ENCODE measurements at places on chromosomes 2 and 18. TPM values are rescaled to one million over a fixed set of nuclear protein-coding genes. Genes with fewer than 3 reads are reported as not detected.

SLC4A3 gene
- not detected for total RNA-seq

PARD3B gene
- total RNA-seq = 1.0 TPM

MAP3K20 gene
- 14.9 TPM for total RNA-seq

FAM237A gene
- total RNA-seq = not detected

ANKRD62 gene
- total RNA-seq = not detected

UGT1A5 gene
- total RNA-seq = not detected

KCNG2 gene
- not detected for total RNA-seq

MYO7B gene
- 5.2 TPM for total RNA-seq

CRYGC gene
- not detected for total RNA-seq

DES gene
- total RNA-seq = not detected

DNA sequence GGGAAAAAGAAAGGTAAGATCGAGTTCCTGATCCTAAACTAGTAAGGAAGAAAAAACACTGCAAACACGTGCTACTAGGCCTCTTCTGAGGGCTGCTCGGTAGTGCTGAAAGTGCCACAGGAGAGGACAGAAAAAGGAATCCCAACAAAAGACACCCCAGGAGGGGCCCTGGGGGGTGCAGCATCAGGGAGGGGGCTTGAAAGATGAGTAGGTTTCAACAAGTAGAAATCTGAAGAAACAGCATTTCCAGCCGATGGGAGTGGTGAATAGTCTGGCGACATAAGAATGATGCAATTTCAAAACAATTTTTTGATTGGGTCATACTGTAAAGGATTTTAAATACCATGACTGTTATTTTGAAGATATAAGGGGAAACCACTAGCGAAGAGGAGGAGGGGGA lies 98.6 kb downstream of the NOL10 start:
- H3K36me3 ChIP-seq = peaks cover 24% of the 10 kb centered on the region
- H3K4me1 ChIP-seq = peaks cover 3% of the 10 kb centered on the region
- H3K4me3 ChIP-seq = no peak overlapping the region
- no peaks in the 10 kb centered on the region for H3K27me3 ChIP-seq

DNA sequence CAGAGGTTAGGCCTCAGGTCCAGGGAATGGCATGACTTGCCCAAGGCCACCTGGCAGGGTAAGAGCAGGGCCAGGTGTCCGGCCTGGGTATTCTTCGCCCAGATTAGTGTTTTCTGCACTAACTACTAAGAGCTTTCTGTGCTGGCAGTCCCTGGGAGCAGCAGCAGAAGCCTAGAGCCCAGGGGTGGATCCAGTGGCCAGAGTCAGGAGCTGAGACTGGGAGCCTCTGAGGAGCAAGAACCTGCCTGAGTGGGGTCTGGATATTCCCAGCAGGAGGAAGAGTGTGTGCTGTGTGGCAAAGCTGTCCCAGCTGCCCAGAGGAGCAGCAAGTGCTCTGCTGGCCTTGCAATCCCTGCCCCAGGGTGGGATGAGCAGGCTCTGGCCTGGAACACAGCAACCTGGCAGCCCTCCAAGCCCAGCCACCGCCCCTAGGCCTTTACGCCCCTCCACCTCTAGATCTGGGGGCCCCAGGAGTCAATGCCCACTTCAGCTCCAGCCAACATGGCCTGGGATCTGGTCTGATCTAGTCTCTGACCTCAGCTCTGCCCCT lies 30.7 kb upstream of the GPAT2 start:
- H3K27ac ChIP-seq = no peak overlapping the region
- H3K4me1 ChIP-seq = peaks cover 2% of the 10 kb centered on the region
- H3K36me3 ChIP-seq = no peaks in the 10 kb centered on the region
- H3K4me3 ChIP-seq = no peak overlapping the region

DNA sequence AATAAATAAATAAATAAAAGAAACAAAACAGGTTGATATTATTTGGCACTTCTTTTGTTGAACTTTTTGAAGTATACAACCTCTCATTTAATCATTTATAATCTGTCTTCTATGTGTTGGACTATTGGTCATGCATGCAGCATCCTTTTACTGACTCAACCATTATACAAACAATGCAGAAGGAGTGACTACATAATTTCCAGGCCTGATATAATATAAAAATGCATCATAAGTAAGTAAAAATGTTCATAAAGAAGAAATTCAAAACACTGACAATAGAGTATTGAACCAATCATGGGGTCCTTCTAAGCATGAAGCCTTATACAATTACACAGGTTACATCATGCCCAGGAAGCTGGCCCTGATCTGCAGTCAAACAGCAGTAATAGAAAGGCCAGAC lies 141.5 kb upstream of the FN1 start:
- H3K4me3 ChIP-seq = no peak overlapping the region
- no peak for DNase-seq
- H3K4me1 ChIP-seq = no peaks in the 10 kb centered on the region
- H3K27ac ChIP-seq = no peak overlapping the region
- no peaks in the 10 kb centered on the region for H3K27me3 ChIP-seq

DNA sequence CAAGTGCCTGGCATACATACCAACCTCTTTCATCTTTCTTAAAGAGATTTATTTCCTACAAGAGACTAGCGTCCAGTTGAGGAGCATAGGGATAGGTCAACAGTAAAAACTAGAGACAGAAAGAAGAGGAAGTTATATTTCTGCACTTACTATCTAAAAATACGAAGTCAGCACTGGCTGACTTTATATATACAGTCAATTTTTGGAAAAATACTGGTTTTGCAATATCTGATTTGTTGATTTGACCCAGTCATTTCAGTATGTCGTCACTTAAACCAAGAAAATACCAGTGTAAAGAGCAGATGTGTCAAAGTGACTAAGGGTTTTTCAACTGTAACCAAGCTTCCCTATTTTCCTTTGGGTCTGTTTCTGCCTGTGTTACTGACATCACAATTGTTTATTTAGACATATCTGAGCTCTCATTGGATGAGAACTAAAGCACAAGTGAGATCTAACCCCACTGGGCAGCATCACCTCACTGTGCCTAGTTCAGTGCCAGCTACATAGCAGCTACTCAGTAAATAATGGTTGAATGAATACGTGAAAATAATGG lies 23.0 kb downstream of the CYTIP start:
- H3K27me3 ChIP-seq = no peaks in the 10 kb centered on the region
- peak overlapping the region; percentile 85 for H3K27ac ChIP-seq
- H3K4me1 ChIP-seq = peaks cover 64% of the 10 kb centered on the region
- H3K36me3 ChIP-seq = peaks cover 66% of the 10 kb centered on the region

DNA sequence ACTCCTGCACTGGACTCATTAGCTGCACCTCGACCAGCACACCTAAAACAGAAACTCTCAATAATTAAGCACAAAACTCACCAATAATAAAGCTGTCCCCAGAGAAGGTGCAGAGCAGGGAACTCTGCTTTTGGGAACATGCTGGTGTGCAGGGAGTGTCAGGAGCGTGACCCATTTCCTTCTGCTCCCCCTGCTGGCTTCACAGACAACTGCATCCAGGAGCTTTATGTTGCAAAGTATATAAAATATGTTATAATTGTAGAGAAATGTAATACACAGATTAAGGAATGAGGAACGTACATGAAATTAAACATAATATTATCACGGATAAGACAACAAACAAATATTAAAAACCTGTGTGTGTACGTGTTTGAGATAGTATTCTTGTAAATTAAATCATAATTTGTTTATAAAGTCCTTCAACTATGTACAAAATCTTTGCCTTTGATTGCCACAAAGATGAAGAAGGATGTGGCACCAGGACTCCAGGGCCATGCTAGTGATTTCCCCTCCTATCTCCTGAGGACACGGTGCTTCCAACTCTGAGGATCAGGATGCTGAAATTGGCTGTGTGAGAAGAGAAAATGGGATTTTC lies 68.6 kb upstream of the MAL start:
- no peaks in the 10 kb centered on the region for H3K4me1 ChIP-seq
- peaks cover 36% of the 10 kb centered on the region for H3K27me3 ChIP-seq
- DNase-seq = no peak
- H3K27ac ChIP-seq = no peak overlapping the region
- no peaks in the 10 kb centered on the region for H3K36me3 ChIP-seq

- no peak overlapping the region for H3K27ac ChIP-seq
- H3K27me3 ChIP-seq = peaks cover 22% of the 10 kb centered on the region
- no peaks in the 10 kb centered on the region for H3K36me3 ChIP-seq
- no peak for DNase-seq
- no peaks in the 10 kb centered on the region for H3K4me1 ChIP-seq
These were observed 62.9 kb upstream of the TUBA3E start for GRCh38 chr2:130261099-130261498.

- H3K27ac ChIP-seq = peak overlapping the region; percentile 3
- no peaks in the 10 kb centered on the region for H3K27me3 ChIP-seq
These were observed 943 bp upstream of the GPR17 start for GRCh38 chr2:127645026-127645394.

DNA sequence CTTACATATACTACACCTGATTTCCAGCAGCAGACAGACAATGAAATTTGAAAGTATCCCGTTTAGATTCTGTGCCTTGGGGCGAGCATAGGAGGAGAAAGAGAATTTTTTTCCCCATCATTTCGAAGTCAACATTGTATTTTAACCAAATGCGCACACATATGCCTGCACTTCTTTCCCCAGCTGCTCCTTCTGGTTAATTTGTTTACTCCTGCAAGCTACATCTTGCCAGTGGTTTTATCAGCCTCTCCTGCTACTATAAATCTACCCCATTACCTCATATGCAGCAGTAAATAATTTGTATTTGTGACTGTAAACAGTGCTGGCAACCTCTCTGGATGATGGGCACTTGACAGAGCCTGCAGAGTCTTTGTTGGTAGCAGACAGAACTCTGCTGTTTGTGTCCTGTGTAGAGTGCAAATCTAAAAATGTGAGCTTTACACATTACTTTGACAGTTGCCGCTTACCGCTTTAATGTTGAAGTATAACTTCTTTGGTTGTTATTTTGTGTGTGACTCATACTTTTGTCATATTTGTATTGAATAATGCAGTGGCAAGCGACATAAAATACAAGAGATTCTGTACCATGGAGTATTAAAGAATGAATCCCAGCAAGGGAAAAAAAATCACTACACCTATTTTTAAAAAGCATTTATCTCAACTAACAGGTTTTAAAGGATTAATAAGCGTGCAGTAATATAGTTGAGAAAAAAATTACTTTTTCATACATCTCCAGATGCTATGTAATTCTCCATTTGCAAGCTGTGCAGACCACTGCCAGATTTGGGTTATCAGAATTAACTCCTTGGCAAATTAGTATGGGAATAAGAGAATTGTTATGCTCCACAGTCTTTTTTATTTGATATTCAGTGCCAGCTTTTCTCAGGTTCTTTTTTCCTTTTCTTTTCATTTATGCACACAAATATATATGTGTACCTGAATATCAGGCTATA lies 536.8 kb downstream of the XIRP2 start:
- H3K27me3 ChIP-seq = no peaks in the 10 kb centered on the region
- no peaks in the 10 kb centered on the region for H3K4me1 ChIP-seq
- no peak overlapping the region for H3K27ac ChIP-seq
- DNase-seq = no peak
- no peaks in the 10 kb centered on the region for H3K36me3 ChIP-seq

DNA sequence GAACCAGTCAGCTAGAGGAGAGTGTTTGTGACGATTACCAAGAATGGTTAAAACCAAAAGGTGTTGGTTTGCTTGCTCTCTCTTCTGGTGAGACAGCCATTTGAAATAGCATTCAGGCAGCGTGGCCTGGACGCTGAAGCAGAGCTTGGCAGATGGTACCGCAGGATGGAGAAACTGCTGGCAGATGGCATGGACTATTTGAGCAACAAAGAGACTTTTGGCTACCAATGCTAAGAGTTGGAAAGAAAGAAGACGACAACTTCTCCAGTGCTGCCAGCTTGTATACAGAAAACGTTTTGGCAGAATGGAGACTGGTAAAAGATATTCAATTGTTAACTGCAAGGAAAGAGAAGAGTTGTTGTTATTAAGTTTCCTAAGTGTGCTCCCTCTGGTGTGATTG lies 315.0 kb downstream of the PARD3B start:
- H3K36me3 ChIP-seq = peaks cover 3% of the 10 kb centered on the region
- H3K27me3 ChIP-seq = peaks cover 14% of the 10 kb centered on the region
- H3K4me3 ChIP-seq = no peak overlapping the region

- H3K27ac ChIP-seq = no peak overlapping the region
- H3K36me3 ChIP-seq = no peaks in the 10 kb centered on the region
- DNase-seq = no peak
- no peaks in the 10 kb centered on the region for H3K4me1 ChIP-seq
These were observed 22.7 kb upstream of the DSC3 start for GRCh38 chr18:31065036-31065773.

GRCh38 chr2:30958918-30959265 lies 151.6 kb upstream of the CAPN13 start:
- peaks cover 2% of the 10 kb centered on the region for H3K27me3 ChIP-seq
- H3K27ac ChIP-seq = no peak overlapping the region
- no peaks in the 10 kb centered on the region for H3K4me1 ChIP-seq
- DNase-seq = no peak
- no peaks in the 10 kb centered on the region for H3K36me3 ChIP-seq
- no peak overlapping the region for H3K4me3 ChIP-seq

DNA sequence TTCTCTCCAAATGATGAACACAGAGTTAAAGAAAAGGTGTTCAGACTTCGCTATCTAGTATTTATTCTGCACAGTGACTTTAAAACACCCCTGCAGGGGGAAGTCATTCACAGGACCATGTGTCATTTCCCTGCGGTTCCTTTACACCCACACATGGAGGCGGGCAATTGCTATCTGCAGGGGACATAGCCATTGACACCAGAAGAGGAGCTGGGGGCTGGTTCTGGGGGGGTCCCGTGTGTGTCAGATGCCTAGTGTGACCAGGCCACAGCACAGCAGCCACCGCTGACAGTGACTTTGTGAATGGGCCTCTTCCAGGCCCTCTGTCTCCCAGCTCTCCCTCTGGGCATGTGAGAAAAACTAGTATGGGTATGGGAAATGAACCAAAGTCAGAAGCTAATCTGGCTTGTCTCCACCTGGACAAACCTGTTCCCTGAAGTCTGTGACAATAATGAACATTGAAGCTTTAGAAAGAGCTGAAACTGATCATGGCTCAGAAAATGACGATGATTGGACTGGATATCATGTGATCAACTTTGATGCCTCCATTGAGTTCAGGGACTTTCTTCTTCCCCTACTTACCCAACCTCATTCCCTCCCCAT lies 7.5 kb upstream of the GBX2 start:
- no peak overlapping the region for H3K27ac ChIP-seq
- peaks cover 3% of the 10 kb centered on the region for H3K4me1 ChIP-seq
- H3K4me3 ChIP-seq = no peak overlapping the region
- peaks cover 81% of the 10 kb centered on the region for H3K27me3 ChIP-seq

DNA sequence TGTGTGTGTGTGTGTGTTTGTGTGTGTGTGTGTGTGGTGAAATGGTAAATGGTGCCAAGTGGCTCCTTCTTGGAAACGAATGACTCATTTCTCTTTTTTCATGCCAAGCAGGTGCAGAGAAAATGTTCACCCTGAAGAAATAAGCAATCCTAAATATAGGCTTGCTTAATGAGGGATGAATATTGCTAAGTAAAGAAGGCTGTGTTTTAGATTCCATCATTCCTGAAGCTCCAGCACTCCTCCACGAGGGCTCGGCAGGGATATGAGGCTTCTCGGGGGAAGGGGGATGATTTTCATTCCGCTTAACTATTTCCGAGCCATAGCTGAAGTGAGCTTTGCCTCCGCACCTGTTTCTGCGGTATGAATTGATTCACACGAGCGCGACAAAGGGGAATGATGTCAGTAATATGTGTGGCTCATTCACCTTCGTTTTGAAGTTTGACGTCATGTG lies 72.9 kb downstream of the TSN start:
- H3K27ac ChIP-seq = no peak overlapping the region
- H3K4me1 ChIP-seq = no peaks in the 10 kb centered on the region
- no peaks in the 10 kb centered on the region for H3K36me3 ChIP-seq
- no peak overlapping the region for H3K4me3 ChIP-seq
- H3K27me3 ChIP-seq = peaks cover 8% of the 10 kb centered on the region
- no peak for DNase-seq

GRCh38 chr2:205758051-205758450 lies 75.8 kb downstream of the NRP2 start:
- no peak for DNase-seq
- peaks cover 13% of the 10 kb centered on the region for H3K27me3 ChIP-seq
- no peak overlapping the region for H3K4me3 ChIP-seq
- H3K27ac ChIP-seq = no peak overlapping the region
- no peaks in the 10 kb centered on the region for H3K36me3 ChIP-seq
- no peaks in the 10 kb centered on the region for H3K4me1 ChIP-seq
